ENCODE measurements at places on chromosomes 6 and 20. TPM values are rescaled to one million over a fixed set of nuclear protein-coding genes. Genes with fewer than 3 reads are reported as not detected.

Gene KIFC1
- polyA plus RNA-seq: 0.14 TPM

Gene PAX1
- polyA plus RNA-seq: not detected

Gene LHFPL5
- not detected for polyA plus RNA-seq

Gene HRH3
- polyA plus RNA-seq: not detected

Gene PPIL4
- polyA plus RNA-seq: 4.4 TPM

Gene STX11
- 367 TPM for polyA plus RNA-seq

Gene MED23
- 6.1 TPM for polyA plus RNA-seq

Gene SAMD3
- 0.33 TPM for polyA plus RNA-seq

Gene RNF182
- not detected for polyA plus RNA-seq

Gene IBTK
- polyA plus RNA-seq: 20.2 TPM

Gene MDFI
- polyA plus RNA-seq: not detected

Measured in CD14-positive monocyte (primary cell).